ENCODE measurements at places on chromosomes 12 and 14.
A peak's percentile ranks its signal among the peaks of the same experiment; 100 is the strongest.

GRCh38 chr12:66131067-66131688 lies 628 bp upstream of the LLPH start:
- DNase-seq: no peak

DNA sequence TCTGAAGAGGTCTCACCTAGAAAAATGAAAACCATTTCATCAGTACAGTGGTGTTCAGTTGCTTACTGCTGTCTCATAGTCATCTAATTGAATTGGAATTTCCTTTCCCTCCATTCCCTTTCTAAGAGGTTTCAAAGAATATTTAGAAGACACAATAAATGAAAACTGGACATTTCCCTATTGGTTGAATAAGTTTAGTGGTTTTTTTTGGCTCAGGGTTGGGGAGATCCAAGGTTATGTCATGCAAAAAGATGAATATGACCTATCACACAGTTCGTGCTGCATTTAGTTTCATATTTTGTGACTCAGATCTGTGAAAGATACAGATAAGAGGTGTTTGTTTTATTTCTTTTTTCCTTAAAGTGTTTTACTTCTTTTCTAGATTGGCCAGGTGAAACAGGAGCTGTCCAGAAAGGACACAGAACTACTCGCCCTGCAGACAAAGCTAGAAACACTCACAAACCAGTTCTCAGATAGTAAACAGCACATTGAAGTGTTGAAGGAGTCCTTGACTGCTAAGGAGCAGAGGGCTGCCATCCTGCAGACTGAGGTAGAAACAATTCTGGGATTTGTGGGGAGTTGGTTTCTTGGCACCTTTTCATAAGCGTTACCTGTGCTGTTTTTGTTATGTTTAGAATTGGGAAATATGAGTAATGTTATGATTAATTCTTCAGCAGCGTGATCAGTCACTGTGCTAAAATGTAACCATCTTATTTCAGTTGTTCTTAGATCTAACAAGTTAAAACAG lies 124.6 kb downstream of the ERC1 start:
- DNase-seq: peak; percentile 62

GRCh38 chr12:122096591-122097149 lies 18.1 kb downstream of the MLXIP start:
- peak; percentile 88 for DNase-seq

- no peak for DNase-seq
Observed at GRCh38 chr12:128644664-128645296, 179.0 kb downstream of the SLC15A4 start.

Measured in keratinocyte (primary cell).